ENCODE measurements at places on chromosomes 1 and 21. TPM values are rescaled to one million over a fixed set of nuclear protein-coding genes. Genes with fewer than 3 reads are reported as not detected.

The TP73 gene
- not detected for total RNA-seq

The TMEM82 gene
- not detected for total RNA-seq

The LGR6 gene
- total RNA-seq, result 0.19 TPM

The PADI2 gene
- total RNA-seq, result 0.30 TPM

The OR6K3 gene
- not detected for total RNA-seq

The TMEM79 gene
- 1.0 TPM for total RNA-seq

The ESRRG gene
- not detected for total RNA-seq

The CLEC20A gene
- total RNA-seq, result not detected

The DNM3 gene
- total RNA-seq, result 1.6 TPM

The ANKRD45 gene
- not detected for total RNA-seq

The GIPC2 gene
- not detected for total RNA-seq

The NASP gene
- 112 TPM for total RNA-seq

The CLCA4 gene
- total RNA-seq, result not detected

The UTP25 gene
- 6.4 TPM for total RNA-seq

The SERTAD4 gene
- total RNA-seq, result not detected

The SGIP1 gene
- total RNA-seq, result not detected

The MMEL1 gene
- total RNA-seq, result 0.67 TPM

The OR2T35 gene
- not detected for total RNA-seq

The PPM1J gene
- 0.49 TPM for total RNA-seq

The UTS2 gene
- not detected for total RNA-seq

The MRPS6 gene
- 14.4 TPM for total RNA-seq

The SPATA45 gene
- not detected for total RNA-seq

The HSD3B2 gene
- not detected for total RNA-seq

The CCNL2 gene
- total RNA-seq, result 274 TPM

The TRIM45 gene
- 0.88 TPM for total RNA-seq

The TCHHL1 gene
- not detected for total RNA-seq

The WNT9A gene
- not detected for total RNA-seq

The TENT5C gene
- 122 TPM for total RNA-seq

The TMEM61 gene
- not detected for total RNA-seq

The PADI3 gene
- total RNA-seq, result not detected

The UBL4B gene
- total RNA-seq, result not detected

The ST6GALNAC3 gene
- total RNA-seq, result 1.3 TPM

The WNT4 gene
- not detected for total RNA-seq

The TLCD4 gene
- total RNA-seq, result 0.11 TPM

The ACTL8 gene
- total RNA-seq, result not detected

The YY1AP1 gene
- 81.2 TPM for total RNA-seq

The BATF3 gene
- 1.2 TPM for total RNA-seq

The S1PR1 gene
- 414 TPM for total RNA-seq

The C1orf198 gene
- 2.2 TPM for total RNA-seq
